ENCODE measurements at places on chromosomes 6 and 20.

DNA sequence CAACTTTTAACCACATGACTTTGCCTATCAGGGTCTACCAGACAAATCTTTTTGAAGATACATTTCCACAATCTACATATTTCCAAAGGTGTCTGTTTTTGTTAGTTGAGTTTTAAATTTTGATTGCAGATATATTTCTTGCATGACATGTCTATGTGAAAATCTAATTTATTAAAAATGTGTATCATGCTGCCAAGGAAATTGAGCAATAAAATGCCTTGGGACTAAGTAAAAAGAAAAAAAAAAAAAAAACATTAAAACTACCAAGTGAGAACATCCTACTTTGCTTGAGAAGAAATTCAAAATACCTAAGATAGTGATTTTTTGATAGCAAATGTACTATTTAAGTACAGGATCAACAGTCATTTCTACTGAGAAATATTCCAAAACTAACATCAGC is 17.7 kb downstream of the SLC17A5 start:
- no peak for DNase-seq

GRCh38 chr20:16007164-16007563 is 566.1 kb downstream of the KIF16B start:
- DNase-seq, result no peak

DNA sequence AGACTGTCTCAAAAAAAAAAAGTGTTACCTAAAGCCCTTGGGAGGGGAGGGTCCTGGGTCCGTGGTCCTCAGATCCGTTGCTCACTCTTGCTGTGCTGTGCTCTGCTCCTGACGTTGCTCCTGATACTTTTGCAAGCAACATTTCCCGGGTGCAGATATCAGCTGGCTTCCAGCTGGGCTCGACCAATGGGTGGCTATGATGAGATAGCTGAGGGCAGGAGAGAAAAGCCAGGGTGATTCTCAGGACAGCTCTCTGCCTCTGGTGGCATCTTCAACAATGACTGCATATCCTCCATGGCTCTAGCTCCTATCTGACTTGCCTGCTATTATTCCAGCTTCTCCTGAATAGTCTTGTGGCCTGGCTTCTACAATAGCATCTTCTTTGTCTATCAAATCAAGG is 134.5 kb downstream of the RPS12 start:
- no peak for DNase-seq

- DNase-seq, result no peak
Observed at GRCh38 chr20:39105551-39105950, 143.4 kb downstream of the DHX35 start.

DNA sequence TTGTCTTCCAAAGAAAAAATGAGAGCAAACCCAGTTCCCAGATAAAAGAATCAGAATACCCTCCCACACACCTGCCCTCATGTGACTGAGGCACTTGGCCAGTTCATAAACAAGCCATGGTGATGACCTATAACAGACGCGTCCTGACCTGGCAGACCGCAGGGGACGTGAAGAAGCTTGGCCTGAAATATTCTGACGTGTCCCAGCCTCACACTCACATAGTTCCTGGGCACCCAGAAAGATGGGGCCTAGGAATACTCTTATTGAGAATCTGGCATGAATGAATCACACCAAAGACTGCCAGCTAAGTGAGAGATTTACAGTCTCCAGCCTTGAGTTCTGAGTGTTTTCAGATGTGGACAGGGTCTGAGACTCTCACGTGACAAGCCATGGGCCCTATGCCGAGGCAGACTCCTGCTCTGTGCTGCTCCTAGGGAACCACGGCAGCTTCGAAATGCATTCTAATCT is 17.2 kb upstream of the MAP3K4 start:
- peak; percentile 98 for DNase-seq

DNA sequence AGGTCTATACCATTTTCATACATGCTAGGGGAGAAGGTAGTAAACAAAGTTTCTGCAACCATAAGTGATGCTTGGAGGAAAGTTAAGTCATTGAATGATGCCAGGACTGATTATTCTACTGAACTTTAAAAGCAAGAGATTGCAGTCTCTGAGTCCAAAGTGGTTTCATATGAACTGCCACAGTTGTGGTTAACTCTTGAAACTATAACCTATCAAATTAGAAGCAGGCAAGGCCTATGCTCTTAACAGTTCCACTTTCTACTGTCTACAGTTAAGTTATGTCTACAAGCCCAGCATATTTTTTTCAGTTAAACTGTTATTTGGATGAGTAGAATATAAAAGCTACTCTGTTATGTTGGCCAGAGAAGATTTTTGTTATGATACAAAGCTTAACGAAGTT is 326.5 kb upstream of the RUNX2 start:
- no peak for DNase-seq

- no peak for DNase-seq
Observed at GRCh38 chr6:24778121-24778520, 3.4 kb downstream of the GMNN start.

DNA sequence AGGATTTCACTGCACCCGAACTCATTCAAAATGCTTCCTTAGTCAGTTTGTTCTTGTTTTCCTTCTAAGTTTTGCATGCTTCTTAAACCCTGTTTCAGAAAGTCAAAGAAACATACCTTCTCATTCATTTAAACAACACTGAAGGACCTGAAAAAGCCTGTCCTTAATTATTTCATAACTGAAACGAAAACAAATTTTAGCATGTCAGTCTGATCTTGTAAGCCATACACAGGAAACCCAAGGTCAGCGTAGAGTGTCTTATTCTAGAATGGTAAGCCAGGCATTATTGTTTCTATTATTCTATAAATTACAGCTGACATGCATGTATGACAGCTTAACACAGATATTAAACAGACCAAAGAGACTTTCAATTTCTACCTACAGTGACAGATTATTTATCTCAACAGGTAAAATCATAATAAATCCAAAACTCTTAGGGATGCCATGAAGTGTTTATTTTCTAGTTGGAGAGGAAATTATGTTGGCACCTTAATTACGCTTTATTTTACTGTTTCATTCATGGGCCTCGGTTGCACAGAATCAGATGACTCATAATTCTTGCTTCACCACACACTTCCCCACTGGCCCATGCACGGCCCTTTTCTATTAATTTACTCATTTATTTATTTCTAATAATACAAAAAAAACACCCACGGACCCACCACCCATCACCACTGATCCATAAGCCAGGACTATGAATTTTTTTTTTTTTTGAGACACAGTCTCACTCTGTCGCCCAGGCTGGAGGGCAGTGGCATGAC is 39.3 kb upstream of the DUSP22 start:
- DNase-seq, result no peak

- DNase-seq, result no peak
Observed at GRCh38 chr6:166636191-166636933, 9.3 kb upstream of the RPS6KA2 start.

GRCh38 chr20:39295301-39295700 is 333.2 kb downstream of the DHX35 start:
- no peak for DNase-seq

- DNase-seq, result no peak
Observed at GRCh38 chr6:88512951-88513350, 346.8 kb upstream of the CNR1 start.

GRCh38 chr6:166907373-166907841 is 48.9 kb downstream of the RNASET2 start:
- DNase-seq, result no peak

GRCh38 chr20:32789896-32790750 is 27.9 kb downstream of the DNMT3B start:
- peak; percentile 59 for DNase-seq

GRCh38 chr20:44536175-44536574 is 14.3 kb upstream of the SERINC3 start:
- DNase-seq, result no peak

- no peak for DNase-seq
Observed at GRCh38 chr6:64912966-64913365, 794.1 kb downstream of the EYS start.

GRCh38 chr20:14720251-14720650 is 382.8 kb upstream of the FLRT3 start:
- DNase-seq, result no peak

DNA sequence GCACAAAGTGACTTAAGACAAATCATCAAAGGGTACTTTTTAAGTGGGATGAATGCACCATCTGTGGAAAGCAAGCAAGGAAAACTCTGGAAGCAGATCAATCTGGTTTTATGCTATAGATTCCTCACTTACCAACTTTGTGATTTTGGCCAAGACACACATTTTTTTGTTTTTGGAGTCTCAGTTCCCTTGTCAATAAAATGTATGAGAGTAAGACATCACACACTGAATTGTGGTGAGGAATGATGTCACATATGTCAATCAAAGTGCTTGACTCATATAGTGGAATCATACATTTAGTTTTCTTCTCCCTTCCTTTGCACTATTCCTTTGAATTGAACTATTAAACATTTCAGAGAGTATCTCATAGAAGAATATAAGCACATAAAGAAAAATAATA is 620.5 kb upstream of the CITED2 start:
- peak; percentile 53 for DNase-seq

DNA sequence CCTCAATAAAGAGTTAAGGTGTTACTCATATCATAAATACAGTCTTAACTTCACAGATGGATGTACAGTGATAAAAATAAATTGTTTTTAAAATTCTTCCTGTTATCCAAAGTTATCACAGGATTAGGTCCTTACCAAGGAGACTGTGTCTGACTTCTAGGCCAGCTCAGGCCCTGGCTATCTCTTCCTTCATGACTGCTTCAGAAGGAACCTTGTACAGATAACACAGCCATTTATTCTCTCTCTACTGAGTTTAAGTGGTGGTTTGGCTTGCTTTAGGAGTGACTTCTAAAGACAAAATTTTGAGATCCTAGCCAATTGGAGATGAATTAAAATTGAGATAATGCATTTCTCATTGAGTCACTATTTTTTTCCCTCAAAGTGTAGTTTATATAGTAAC is 40.8 kb upstream of the RNF182 start:
- no peak for DNase-seq

DNA sequence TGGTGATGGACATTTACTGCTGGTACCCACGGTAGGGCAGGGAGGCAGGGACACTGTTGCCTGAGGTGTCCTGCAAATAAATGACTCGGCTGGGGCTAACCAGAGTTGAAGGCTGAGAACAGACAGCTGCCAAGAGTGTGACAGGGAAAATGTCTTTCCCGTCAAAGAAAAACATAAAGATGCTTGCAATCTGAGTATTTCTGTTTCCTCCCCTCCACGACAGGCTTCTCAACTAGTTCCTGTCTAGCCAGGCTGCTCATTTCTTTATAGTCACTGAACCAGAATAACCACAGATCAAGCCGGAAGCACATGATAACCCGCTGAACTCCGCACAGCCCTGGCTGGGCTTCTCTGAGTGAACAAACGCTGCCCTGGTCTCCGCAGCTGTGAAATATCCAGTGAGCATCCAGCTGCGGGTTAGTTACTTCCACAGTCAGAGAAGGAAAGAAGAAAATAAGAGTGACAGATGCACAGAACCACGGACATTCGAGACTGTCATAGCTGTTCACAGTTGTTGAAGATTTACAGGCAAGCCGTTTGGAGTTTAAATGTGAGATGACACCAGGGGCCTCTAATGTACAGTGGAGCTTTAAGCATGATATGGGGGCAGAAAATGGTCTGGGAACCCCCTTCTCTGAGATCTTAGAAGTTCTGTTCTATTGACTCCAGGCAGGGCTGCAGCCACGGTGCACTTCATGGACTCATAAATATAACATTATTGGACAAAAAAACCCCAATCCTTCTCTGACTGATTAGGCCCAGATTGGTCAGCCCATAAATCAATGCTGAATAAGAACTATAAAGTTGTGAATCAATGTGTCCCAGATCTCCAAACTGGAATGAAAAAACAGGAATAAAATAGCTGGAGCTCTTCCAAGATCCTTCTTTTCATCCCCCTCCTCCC is 299.9 kb upstream of the SUPT3H start:
- DNase-seq, result peak; percentile 79

DNA sequence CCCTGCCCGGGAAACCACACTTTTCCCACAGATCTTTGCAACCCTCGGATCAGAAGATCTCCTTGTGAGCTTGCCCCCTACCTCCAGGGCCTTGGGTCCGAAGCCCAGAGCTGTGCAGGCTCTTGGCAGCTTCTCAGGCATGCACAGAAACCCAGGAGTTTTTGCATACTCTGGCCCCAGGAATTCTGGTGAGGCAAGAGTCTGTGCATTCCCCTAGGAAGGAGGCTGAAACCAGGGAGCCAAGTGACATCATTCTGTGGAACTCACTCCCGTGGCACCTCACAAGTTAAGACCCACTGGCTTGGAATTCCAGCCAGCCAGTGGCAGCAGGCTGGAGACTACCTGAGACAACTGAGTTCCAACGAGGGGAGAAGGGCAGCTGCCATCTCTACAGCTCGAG is 100.1 kb downstream of the TNFRSF21 start:
- peak; percentile 33 for DNase-seq

- no peak for DNase-seq
Observed at GRCh38 chr6:100378576-100378975, 86.1 kb downstream of the SIM1 start.

GRCh38 chr6:13776602-13777001 is 37.8 kb downstream of the MCUR1 start:
- DNase-seq, result no peak

- DNase-seq, result no peak
Observed at GRCh38 chr6:12110523-12111362, 98.6 kb downstream of the HIVEP1 start.

DNA sequence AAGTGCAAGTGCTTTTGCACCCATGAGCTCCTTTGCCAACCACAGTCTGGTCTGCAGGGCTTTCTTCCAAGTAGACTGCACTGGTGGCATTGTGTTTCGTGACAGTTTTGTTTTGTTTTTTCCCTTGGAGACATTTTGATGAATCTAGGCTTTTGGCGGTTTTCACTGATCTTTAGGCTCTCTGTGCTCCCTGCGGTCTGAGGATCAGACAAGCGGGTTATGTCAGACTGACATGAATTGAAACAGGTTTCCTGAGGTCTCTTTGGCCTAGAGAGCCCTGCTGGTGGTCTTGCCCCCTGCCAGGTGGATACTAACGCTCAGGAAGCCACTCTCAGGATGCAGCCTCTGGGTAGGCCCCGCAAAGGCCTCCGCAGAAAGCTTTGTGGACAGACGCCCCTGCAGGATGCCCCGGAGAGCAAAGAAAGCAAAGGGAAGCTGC is 555.4 kb upstream of the AGPAT4 start:
- no peak for DNase-seq

DNA sequence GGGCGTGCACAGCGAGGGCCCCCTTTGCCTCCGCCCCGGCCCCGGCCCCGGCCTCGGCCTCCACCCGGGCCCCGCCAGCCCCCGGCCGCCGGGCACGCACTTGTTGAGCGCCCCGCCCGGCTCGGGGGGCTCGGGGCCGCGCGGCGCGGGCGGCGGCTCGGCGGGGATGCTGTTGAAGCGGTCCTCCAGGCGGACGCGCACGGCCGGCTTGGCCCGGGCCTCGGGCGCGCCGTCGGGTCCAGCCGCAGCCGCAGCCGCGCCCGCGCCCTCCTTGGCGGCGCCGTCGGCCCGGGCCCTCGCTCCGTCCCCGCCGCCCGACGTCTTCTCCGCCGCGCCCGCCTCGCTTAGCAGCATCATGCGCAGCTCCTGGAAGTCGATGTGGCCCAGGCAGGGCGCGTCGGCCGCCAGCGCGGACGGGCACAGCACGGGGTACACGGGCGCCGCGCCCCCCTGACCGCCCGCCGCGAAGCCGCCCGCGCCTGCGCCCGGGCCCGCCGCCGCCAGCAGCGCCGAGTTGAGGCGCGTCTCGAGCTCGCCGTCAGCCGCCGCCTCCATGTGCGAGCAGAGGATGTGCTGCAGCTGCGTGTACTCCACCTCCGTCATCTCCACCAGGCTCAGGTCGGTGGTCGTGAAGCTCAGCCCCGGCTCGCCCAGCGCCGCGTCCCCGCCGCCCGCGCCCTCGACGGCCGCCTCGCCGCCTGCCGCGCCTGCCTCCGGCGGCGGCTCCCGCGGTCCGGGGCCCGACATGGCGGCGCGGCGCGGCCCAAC is 514 bp downstream of the TCFL5 start:
- peak; percentile 26 for DNase-seq
